Stimulated activated CD4-positive, alpha-beta T cell treated with anti-CD3 and anti-CD28 coated beads, TNF-alpha, amount 100 ng/mL, for 4 hours (primary cell): ENCODE measurements at places on chromosomes 13 and 19.

DNA sequence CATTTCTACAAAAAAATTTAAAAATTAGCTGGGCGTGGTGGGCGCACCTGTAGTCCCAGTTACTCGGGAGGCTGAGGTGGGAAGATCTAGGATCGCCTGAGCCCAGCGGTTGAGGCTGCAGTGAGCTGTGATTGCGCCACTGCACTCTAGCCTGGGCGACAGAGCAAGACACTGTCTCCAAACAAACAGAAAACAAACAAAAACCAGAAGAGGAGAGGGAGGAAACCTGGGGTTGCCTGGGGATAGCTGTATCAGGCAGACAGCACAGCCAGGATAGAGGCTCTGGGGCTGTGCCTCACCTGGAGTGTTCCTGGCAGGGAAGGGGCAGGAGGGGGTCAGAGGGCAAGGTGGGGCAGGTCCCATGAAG lies 2.6 kb upstream of the POLR2E start:
- DNase-seq, result no peak

- DNase-seq, result no peak
These were observed 40.8 kb downstream of the RCBTB2 start for GRCh38 chr13:48492096-48492440.

DNA sequence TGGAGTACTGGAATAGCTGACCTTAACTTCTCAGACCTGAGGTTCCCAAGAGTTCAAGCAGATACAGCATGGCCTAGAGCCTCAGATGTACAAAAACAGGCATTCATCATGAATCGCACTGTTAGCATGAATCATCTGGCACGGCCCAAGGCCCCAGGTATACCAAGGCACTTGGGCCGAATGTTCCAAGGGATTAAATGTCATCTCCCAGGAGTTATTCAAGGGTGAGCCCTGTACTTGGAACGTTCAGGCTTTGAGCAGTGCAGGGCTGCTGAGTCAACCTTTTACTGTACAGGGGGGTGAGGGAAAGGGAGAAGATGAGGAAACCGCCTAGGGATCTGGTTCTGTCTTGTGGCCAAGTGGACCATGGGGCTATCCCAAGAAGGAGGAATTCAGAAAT lies 6.3 kb downstream of the KLK3 start:
- DNase-seq, result no peak

DNA sequence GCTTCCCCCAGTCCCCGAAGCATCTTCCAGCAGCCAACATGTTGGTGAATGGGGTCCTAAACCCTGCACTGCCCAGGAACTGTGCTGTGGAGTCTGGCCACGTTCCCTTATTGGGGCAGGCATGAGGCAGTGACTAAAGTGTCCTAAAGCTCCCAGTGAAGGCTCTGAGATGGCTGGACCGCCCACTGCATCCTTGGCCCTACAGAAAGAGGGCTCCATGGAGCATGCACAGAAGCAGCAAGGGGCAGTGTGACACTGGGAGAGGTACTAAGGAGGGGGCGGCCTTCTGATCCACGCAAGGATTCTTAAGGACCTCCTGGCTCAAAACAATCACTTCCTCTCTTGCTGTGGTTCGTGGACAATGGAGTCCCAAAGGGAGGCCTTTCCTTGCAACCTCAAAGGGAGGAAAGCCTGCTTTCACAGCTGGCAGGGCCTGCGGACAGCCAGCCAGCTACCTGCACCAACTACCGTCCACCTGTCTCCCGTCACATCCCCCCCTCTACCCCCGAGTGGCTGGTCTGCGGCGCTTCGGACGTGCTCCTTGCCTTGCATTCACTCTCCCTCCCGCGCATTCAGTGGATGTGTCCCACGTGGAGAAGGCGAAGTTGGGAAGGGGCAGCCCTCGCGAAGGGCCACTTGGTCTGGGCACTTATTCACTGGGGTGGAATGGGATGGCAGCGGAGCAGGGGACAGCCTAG lies 63.9 kb upstream of the STARD13 start:
- DNase-seq, result no peak

- DNase-seq, result no peak
These were observed 34.4 kb downstream of the MAP4K1 start for GRCh38 chr19:38583219-38583984.

- no peak for DNase-seq
These were observed 64.8 kb downstream of the ARHGAP35 start for GRCh38 chr19:46925548-46925950.
